Stimulated activated naive B cell treated with anti-CD40 and anti-IgM and Interleukin-4, amounts not matched to agents 10 μg/mL and 1 μg/mL and 100 μg/mL, for 72 hours (primary cell): ENCODE measurements at places on chromosomes 2 and 18.

DNA sequence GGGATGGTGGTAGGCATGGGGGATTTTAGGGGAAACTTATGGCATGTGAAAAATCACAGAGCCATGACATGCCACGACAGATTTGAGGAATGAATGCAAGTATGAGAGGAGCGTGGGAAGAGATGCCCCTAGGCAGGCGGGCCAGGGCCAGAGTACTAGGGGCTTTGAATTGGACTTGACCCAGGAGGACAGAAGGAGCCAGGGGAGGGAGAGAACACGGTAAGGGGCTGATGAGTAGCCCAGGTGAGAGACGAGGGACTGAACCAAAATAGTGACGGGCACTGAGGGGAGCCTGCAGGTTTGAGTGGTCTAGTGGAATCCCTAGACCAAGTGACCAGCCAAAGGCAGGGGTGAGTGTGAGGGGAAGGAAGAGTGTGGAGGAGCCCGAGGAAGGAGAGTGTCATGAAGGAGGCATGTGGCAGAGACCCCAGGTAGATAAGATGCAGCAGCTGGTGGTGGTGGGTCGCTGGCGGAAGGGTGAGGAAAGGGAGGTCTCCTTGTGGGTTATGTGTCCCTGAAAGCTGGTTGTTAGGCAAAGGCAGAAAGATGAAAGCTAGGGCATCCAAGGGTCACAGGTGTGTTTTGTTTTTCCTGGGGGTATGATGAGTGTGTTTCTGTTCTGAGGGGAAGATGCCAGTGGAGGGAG is 48.7 kb downstream of the ZBTB7C start:
- no peak for DNase-seq

- no peak for DNase-seq
Observed at GRCh38 chr2:16257322-16258028, 317.1 kb downstream of the MYCN start.

- no peak for DNase-seq
Observed at GRCh38 chr2:133817680-133818566, 249.7 kb upstream of the NCKAP5 start.

GRCh38 chr2:28868611-28869010 is 1.5 kb downstream of the TRMT61B start:
- DNase-seq: no peak

DNA sequence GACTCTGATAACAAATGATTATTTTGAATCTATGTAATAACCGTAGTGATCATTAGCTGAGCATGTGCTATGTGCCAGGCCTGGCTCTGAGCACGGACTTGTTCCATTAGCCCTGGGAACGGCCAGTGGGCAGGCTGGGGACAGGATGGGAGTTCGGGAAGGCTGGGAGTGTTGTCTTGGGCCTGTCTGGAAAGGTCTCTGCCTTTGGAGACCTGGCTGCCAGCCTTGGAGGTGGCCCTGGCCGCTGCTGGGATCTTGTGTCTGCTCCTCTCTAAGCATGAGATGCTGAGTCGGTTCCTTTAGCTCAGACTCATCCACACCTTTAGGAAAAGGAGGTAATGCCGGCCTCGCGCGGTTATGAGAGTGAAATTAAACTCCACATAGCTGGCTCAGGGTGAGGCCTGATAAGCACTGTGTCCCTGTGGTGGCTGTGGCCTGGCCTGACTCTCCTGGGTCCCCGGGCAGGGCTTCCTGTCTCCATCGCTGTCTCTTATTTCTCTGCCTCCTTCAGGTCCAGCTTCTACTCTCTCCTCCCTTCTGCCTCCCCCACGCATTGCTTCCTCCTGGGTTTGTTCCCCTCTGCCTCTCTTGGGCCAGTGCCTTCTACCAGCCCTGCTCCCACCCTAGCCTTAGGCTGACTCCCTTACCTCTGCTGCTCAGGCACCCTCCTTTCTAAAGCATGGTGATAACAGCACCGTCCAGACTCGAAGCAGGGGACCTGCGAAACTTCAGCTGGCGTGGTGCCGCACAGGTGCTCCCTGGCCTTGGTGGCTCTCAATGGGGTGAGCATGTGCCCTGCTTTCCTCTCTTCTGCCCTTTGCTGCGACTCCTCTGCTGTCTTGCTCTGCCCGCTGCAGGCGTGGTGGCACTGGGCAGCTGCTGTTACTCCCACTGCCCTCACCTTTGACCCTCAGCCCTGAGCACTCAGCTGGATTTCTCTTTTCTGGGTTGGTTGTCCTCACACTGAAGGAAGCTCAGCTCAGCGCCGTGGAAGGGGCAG is 41.8 kb downstream of the NCK2 start:
- DNase-seq: no peak

DNA sequence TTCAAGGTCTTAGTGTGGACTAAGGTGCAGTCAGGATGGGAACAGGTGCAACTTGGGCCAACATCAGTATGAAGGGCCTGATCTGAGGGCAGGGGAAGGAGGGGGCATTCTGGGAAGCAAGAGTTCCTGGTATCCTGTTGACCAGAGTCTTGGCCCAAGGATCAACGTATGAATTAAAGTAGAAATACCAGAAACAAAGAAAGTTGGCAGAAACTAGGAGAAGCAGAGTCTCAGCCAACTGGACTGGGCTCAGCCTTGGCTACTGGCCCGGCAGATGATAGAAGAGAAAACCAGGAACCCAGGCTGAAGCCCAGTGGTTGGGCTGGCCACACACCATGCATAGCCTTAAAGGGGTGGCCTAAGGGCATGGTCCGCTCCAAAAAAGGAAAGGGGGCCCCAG is 2.3 kb downstream of the CETN1 start:
- DNase-seq: no peak

GRCh38 chr2:120565929-120566328 is 169.7 kb upstream of the GLI2 start:
- DNase-seq: no peak

DNA sequence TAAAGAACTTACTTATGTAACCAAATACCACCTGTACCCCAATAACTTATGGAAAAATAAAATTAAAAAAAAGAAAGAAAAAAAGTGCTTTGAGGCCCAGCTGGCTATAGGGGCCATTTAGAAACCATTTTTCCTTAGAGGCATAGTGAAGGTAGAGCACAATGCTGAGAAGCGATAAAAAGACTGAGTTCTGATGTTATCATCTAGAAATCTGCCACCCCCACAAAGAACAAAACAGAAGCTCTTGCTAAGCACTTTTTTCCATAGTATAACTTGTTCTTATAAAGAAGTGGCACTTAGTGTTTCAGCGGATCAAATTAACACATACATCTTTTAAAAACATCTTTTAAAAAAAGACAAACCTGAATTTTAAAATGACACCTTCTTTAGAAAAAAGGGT is 51.4 kb downstream of the ICOS start:
- no peak for DNase-seq

DNA sequence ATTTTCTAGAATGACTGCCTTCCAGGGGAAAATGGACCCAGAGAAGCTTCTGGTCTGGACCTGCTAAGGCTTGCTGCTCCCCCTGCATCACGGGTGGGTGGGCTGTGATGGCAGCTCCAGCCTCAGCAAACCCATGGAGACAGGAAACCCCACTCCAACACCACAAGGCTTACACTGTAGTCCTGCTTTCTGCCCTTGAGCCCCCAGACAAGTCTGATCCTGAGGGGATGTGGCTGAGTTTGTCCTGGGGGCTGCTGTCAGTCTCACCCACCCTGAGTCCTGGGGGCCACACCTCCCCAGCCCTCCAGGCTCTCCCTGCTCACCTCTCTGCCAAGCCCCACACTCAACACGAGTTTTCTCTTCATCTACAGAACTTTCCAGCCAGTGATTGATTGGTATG is 279.4 kb downstream of the EIPR1 start:
- DNase-seq: no peak

DNA sequence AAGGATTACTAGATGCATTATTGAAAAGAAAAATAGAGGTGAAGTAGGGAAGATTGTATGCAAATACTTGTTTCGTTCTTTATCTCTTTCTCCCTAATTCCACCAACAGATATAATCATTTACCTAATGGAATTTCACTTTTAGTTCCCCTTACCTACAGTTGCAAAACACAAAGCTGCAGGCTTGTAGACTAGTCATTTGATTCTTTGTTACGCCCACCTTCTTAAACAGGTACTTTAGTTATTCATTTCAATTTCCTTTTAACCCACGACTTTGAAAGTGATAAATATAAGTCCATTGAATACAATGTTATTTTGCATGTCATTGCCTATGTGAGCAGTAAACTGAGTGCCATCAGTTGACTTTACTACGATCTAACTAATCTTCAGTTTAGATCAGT is 3.9 kb upstream of the HRH4 start:
- DNase-seq: no peak

DNA sequence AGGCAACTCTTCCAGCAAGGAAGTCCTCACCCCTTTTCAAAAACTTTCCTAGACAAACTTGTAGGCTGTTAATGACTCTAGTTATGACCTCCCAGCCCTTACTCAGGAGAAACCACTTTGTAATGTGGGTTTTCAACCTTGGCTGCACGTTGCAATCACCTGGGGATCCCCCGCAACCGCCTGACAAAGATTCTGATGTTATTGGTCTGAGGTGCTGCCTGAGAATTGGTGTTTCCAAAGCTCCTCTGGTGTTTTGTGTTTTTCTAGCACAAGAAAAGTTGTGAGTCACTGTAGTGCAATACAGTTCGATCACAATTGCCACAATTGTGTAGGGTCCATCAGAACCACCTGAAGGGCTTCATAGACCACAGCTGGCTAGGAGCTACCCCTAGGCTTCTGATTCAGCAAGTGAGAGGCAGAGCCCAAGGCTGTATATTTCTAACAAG is 121.6 kb downstream of the SP100 start:
- peak; percentile 54 for DNase-seq

- no peak for DNase-seq
Observed at GRCh38 chr18:58097907-58098166, 53.8 kb downstream of the NEDD4L start.
